NCI-H1694 (cell line): ENCODE measurements at places on chromosomes 5 and 9.
A peak's percentile ranks its signal among the peaks of the same experiment; 100 is the strongest.

DNA sequence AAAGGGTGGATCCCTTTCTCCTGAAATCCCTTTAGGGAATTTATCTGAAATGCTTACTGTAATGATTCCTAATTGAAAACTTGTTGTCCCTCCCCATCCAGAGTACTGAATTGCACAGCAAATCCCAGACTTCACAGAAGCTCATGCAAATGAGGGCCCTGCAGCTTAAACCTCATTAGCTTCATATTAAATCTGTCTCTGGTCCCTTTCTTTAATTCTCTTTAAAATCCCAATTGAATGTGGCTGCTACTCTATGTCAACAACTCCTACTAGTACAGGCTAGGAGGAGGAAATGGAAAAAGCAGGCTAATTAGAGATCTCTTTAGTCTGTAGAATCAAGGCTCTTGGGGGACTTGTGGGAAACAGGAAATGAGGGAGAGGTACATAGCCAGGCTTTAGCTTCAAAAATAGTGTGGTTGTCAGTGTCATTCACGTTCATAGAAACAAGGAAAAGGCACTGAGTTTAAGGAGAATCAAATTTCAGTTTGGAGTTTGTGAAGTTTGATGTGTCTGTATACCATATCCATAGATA lies 191.3 kb upstream of the PRDM9 start:
- no peak for DNase-seq

DNA sequence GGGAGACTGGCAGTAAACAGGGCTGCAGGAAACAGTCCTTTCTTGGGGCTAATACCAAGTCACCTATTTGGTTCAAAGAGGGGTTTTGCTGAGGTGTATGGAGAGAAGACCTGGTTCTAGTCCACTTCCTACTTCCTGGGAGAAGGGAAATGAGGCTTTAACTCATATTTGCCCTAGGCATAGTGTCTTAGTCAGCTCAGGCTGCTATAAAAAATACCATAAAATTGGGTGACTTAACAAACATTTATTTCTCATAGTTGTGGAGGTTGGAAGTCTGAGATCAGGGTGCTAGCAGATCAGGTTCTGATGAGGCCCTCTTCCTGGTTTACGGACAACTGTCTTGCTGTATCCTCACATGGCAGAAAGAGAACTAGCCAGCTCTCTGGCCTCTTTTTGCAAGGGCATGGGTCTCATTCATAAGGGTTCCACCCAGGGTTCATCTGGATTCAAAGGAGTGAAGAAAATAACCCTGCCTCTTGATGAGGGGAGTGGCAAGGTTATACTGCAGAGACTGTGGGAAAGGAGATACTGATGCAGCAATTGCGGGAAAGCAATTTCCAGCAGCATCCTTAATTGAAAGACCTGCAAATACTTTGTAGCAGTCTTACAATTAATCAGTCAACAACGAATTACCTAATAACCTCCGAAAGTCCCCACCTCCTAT lies 40.5 kb downstream of the ANKDD1B start:
- DNase-seq: no peak

DNA sequence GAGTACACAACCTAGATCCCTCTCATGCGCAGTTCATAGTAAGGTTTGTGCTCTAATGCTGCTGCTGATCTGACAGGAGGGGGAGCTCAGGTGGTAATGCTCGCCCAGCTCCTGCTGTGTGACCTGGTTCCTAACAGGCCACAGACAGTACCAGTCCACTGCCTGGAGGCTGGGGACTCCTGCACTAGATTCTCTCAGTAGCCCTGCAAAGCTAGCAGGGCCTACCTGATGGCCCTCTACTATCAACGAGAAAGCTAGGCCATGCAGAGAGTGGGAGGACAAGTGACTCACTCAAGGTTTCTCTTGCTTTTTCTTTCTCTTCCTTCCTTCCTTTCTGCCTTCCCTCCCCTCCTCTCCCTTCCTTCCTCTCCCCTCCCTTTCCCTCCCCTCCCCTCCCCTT lies 55.1 kb upstream of the TEX48 start:
- DNase-seq: no peak

DNA sequence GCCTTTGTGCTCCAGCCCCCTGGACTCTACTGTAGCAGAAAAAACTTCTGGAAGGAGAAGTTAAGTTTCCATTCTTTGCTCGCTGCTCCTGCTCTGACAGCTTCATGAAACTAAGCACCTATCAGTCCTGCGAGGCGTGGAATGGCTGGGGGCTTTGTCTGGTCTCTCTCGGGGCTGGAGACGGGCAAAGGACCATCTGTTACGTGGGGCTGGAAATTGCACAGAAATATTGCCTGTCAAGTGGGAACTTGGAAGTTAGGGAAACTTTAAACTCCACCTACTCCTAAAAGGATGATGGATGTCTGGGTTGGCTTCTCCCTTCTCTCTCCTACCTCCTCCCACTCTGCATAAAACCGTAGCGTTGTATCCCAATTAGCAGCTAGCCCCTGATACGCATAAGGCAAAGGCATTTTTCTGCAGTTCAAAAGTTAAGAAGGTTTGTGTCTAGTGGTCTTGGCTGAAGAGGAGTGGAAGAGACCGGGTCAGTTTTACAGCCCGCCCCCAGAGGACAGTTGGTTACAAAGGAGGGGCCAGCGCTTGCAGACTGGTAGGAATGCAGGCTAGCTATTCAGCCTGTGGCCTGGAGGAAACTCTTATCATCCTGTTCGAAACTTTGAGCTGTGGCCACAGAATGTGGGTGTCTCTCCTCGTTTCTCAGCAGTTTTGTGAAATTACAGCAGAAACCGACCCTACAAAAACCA lies 1.3 kb downstream of the FBXL7 start:
- DNase-seq: peak; percentile 28

DNA sequence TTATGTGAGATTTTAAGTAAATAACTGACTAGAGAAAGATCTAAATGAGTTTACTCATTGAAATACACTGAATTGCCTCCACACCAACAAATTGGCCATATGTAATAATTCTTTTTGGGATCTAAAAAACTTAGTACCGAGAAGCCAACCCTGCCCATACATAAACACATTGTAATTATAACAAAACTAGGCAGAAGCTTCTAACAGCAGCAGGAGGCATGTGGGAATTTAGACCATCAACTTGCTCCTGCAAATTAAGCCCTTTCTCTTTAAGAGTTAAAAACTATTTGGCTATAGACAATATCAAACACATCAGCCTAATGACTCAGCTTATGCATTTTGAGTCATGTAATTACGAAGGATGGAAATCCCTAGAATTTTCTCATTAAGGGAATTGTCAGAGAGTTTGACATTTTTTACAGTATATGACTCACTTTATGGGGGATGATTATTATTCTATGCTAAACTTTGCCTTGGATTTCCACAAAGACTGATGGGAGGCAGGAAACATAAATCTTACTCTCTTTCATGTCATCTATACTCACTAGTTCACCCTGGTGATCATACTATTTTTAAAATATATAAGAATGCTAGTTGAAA lies 1.0 kb downstream of the IL7R start:
- no peak for DNase-seq

DNA sequence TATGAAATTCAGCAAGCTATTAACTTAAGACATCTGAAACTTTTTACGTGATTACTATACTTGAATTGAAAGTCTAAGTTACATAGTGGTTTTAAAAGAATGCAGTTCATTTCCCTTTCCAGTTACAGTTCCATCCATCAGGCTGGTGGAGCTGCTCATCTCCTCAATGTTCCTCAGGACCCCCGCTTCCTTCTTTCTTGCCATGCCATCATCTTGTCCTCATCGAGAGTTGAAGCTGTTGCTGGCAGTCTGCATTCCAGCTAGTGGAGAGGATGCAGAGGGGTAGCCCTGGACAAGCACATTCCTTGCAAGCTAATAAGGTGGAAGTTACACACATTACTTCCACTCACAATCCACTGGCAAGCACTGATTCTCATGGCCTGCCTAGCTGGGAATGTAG lies 8.8 kb upstream of the RNF183 start:
- no peak for DNase-seq
